Dermis microvascular lymphatic vessel endothelial cell (primary cell): ENCODE measurements at places on chromosomes 11 and 22. TPM values are rescaled to one million over a fixed set of nuclear protein-coding genes. Genes with fewer than 3 reads are reported as not detected.

Gene B3GAT3
- 13.9 and 19.3 TPM in 2 replicates for total RNA-seq

Gene SLC15A3
- total RNA-seq: 5.3 and 6.3 TPM in 2 replicates

Gene SPDYC
- not detected in 2 replicates for total RNA-seq

Gene APOA1
- total RNA-seq: not detected in 2 replicates

Gene ZFTA
- total RNA-seq: 7.6 and 12.9 TPM in 2 replicates

Gene CEP57
- total RNA-seq: 26.9 and 32.1 TPM in 2 replicates

Gene PHF21B
- total RNA-seq: 0.13 TPM in 1 of 2 replicates, not detected in the other

Gene RIBC2
- total RNA-seq: 0.25 and 0.39 TPM in 2 replicates

Gene LYVE1
- 62.0 and 441 TPM in 2 replicates for total RNA-seq

Gene KCNE3
- 0.51 and 1.0 TPM in 2 replicates for total RNA-seq

Gene CECR2
- total RNA-seq: under 0.01 TPM in 2 replicates

Gene ZNF215
- 1.3 TPM in 2 replicates for total RNA-seq

Gene CCDC188
- 4.9 and 5.0 TPM in 2 replicates for total RNA-seq

Gene MMP8
- total RNA-seq: not detected in 2 replicates

DNA sequence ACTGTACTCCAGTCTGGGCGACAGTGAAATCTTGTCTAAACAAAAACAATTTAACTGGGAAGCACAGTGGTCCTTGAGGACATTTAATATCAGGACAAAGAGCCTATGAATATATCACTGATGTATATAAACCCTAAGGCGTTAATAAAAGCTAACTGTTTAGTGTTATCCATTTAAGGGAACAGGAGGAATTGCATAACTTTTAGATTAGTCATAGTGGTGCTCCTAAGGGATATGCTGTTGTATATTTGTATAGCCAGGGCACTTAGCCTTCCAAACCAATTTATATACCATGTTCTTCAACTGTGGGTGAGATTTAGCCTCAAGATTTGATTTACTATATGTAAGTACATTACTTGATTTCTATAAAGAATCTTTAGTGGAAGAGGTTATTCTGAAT is 3.0 kb upstream of the CHEK1 start:
- DNase-seq: no peak

DNA sequence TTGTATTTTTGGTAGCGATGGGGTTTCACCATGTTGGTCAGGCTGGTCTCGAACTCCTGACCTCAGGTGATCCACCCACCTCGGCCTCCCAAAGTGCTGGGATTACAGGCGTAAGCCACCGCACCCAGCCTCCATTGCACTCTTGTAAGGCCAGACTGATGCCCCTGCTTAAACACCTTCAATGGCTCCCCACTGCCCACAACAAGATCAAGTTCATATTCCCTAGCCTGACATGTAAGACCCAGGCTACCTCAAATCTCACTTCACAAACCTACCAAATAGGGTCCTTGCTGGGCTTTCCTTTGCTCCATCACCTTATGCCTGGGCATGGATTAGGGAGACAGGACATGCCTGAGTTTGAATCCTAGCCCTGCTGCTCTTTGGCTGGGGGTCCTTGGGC is 13.1 kb downstream of the UQCR10 start:
- no peak for DNase-seq

GRCh38 chr11:2711161-2711560 is 11.4 kb upstream of the KCNQ1OT1 start:
- no peak for DNase-seq

- DNase-seq: no peak
Observed at GRCh38 chr11:75858613-75859012, 43.6 kb downstream of the UVRAG start.

- no peak for DNase-seq
Observed at GRCh38 chr11:44445500-44446365, 119.7 kb upstream of the CD82 start.

GRCh38 chr11:131582021-131582525 is 211.7 kb downstream of the NTM start:
- no peak for DNase-seq

DNA sequence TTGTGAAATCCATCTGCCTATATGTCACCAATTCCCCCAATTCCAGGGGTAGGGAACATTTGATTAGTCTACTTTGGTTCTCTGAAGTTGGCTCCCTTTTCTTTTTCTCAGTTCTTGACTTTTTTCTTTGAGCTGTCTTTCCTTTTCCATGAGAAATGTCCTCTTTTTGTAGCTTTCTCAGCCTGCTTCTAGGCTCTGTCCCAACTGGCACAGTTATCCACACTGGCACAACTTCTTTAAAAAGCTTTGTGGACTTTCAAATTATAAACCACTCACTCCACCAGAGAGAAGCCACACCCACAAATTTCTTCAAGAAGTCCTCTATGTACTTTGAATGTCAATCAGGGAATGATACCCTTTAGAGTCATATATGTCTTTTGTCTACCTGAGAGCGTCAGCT is 100.5 kb downstream of the TTC17 start:
- no peak for DNase-seq

DNA sequence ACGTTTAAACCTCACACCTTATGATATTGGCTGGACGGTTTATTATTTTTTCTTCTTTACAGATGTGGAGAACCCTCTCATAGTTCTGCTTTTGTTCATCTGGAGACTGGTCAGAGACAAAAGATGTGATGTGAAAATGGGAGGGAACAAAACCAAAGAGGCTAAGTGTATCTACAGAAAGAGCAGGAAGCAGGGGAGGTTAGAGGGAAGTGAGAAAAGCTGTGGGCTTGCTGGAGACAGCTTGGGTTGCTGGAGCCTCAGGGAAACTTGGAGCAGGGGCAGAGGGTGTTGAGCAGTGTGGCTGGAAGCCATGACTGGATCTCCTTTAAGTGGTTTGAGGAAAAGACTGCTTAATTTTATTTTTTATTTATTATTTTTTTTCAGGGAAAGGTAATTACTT is 79.0 kb upstream of the SNX19 start:
- DNase-seq: no peak

DNA sequence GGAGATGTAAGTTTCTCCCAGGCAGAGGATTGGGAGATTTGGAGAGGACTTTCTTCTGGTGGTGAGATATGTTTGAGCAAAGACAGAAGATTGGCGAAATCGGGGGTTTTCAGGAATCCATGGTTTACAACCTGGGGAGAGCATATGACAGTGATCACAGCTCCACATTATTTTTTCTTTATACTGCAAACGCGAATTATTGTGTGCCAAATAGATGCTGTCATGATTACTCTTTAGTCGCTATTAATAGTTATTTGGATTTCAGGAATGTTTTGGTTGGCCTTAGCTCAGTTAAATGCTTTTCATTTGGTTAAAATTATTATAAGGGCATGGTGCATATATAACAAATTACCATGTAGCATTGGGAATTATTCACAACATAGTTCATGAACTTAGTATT is 15.2 kb downstream of the ATXN10 start:
- no peak for DNase-seq

DNA sequence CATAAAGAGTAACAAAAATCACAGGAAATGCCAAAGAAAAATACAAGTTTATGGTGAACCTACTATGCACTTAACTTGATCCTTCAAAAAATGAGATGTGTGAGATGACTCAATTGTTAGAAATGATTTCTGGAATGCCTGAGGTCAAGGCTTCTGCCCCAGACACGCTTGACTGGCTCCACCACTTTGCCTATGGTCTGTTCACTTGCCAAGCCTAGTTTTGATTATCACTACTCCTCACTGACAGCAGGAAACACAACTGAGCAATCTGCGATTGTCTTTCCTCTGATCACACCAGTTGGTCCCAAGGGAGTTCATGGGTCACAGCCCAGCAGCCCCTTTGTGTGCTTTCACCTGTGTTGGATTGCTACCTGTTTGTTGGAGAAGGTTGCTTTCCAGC is 20.6 kb upstream of the PRDM10 start:
- DNase-seq: peak; percentile 98

DNA sequence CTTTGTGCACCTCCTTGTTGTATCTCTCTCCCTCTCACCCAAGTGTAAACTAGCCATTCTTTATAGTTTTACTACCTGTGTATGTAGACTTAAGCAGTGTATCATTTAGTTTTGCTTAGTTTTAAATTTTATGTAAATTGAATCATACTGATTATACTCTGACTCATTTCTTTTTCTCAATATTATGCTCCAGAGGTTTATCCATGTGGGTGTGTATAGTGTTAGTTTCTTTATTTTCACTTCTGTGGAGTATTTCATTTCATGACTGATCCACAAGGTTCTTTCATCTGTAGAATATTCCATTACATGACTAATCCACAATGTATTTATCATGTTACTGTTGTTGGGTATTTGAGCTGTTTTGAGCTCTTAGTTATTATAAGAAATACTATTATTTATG is 62.0 kb downstream of the CCDC34 start:
- no peak for DNase-seq

- no peak for DNase-seq
Observed at GRCh38 chr22:44632541-44633396, 69.2 kb upstream of the PRR5 start.

- no peak for DNase-seq
Observed at GRCh38 chr11:87539596-87539995, 501.9 kb downstream of the TMEM135 start.

DNA sequence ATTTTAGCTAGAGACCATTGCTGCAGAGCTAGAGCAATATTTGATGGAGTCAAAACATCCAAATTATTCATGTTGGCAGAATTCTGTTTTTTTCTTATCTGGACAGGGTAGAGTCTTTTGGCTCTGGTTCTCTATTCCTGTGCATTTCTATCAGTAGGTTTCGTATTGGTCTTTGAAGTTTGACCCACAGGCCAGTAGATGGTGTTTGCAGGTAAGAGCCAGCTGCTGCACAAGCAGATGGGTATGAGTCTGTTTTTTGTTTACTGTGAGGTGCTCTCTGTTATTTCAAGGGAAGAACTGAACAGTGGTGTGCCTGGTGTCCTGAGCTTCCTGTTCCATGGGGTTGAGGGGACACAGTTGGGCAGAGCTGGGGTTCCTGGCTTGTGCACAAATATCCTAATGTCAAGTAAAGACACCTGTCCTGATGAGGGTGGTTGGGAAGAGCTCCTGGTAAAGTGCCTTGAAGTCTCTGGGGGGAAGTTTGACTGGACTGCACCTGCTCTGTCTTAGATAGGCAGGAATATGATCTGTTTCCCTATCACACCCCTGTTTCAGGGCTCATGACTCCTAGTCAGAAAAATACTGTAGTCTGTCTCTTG is 34.0 kb upstream of the SLC22A25 start:
- no peak for DNase-seq

- no peak for DNase-seq
Observed at GRCh38 chr11:80165744-80166143, 724.9 kb upstream of the TENM4 start.

- no peak for DNase-seq
Observed at GRCh38 chr11:11701070-11701469, 79.3 kb upstream of the GALNT18 start.

DNA sequence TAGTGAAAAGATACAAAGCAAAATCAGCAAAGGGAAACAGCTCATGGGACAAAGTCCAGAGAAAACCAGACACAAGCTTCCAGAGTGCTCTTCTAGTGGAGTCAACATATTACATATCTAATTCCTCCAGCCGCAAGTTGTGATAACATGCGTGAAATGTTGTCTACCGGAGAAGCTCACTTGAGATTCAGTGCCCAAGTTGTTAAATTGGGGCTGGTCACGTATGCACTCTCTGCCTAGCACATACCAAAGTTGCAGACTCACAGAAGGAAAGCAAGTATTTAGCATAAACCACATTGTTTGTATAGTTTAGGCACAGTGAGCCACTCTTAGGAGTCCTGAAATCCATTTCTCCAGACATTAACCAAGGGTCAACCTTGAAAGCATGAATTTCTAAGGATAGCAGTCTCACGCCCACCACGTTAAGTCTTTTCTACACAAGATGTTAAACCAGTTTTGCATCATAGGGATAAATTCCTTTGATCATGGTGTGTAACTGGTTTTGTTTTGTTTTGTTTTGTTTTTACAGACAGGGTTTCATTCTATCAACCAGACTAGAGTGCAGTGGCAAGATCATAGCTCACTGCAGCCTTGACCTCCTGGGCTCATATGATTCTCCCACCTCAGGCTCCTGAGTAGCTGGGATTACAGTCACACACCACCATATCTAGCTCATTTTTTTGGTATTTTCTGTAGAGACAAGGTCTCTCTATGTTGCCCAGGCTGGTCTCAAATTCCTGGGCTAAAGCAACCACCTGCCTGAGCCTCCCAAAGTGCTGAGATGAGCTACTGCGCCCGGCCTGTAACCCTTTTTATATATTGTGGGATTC is 39.5 kb upstream of the EP300 start:
- DNase-seq: no peak

DNA sequence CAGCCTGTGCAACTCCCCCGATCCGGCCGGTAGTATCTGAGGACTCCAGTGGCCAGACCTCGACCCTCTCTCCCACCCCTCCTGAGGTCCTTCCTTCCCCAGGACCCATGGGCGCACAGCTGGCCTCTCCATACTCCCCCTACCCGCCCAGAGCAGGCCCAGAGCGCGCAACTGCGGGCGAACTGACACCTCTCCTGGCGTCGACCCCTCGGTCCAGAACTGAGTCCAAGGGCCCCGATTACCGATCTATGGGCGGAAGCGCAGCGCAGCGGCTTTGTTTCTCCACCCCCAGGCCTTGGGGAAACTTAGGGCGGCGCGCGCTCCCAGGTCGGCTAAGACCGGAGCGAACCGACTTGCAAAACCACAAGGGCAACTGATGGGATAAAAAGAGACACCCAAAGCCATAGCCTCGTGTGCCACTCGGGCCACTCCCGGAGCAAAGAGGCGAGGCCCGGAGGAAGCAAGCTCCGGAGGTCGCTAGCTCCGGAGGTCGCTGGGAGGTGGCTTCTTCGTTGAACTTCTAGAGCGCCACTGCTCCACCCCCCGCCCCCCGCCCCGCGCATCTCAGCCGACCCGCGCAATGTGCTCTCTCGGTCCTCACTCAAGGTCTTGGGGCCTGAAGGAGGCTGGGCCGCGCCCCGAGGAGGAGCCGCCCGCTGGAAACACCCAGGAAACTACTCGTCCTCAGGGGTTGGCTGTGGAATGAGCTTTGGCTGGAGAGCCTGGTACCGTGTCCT is 9.8 kb upstream of the ALX4 start:
- DNase-seq: no peak

- DNase-seq: no peak
Observed at GRCh38 chr22:25510876-25511275, 53.6 kb upstream of the GRK3 start.

- peak; percentile 90 for DNase-seq
Observed at GRCh38 chr11:64245797-64246620, 734 bp downstream of the PPP1R14B start.

- DNase-seq: no peak
Observed at GRCh38 chr22:46081036-46081830, 69.1 kb upstream of the PPARA start.
